ENCODE measurements at places on chromosomes 6 and 20.

DNA sequence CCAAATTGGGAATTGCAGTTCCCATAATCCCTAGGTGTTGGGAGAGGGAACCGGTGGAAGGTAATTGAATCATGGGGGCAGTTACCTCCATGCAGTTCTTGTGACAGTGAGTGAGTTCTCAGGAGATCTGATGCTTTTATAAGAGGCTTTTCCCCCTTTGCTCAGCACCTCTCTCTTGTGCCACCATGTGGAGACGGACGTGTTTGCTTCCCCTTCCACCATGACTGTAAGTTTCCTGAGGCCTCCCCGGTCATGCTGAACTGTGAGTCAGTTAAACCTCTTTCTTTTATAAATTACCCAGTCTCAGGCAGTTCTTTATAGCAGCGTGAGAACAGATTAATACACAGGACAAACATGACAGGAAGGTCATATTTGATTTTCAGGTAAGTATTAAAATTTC, 25.3 kb upstream of the HECA start:
- DNase-seq = no peak

- DNase-seq = no peak
Observed at GRCh38 chr6:123000244-123000770, 4.3 kb downstream of the CLVS2 start.

GRCh38 chr20:60586269-60587050, 628.2 kb downstream of the CDH26 start:
- DNase-seq = no peak

- DNase-seq = no peak
Observed at GRCh38 chr20:19405958-19406357, 193.5 kb downstream of the SLC24A3 start.

GRCh38 chr6:138682704-138683527, 90.7 kb upstream of the CCDC28A start:
- peak; percentile 29 for DNase-seq

DNA sequence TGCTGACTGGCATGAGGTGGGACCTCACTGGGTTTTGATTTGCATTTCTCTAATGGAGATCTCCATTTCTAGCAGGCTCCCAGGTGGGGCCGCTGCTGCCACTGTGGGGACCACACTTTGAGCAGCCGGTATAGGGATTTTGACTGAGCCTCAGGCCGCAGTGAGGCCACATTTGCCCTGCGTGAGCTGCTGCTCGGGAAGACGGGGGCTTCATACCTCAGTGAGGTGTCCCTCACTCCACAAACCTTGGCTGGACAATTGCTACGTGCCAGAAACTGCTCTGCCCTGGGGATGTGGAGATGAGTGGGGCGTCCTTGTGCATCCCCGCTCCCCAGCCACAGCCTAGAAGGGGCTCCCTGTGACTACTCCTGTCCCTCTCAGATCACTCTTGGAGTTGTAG, 134.3 kb downstream of the ANKRD60 start:
- DNase-seq = no peak

DNA sequence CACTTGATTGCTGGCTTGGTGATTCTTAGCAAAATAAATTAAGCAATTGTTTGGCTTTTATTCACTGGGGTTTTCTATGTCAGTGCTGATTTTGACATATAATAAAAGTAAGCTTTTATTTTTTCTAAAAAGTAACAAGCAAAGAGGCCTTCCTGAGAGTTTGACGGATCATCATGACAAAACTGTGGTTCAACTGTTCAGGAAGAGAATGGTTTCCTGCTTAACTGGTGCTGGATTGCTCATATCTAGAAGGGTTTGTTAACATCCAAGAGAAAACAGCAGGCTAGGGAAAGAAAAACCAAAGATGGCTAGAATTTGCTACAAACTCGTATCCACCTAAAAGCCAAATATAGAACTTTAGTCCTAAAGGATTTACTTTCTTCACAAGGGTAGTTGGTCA, 21.2 kb downstream of the SERPINB1 start:
- DNase-seq = no peak

- DNase-seq = no peak
Observed at GRCh38 chr6:37971711-37972390, 152.3 kb downstream of the ZFAND3 start.

DNA sequence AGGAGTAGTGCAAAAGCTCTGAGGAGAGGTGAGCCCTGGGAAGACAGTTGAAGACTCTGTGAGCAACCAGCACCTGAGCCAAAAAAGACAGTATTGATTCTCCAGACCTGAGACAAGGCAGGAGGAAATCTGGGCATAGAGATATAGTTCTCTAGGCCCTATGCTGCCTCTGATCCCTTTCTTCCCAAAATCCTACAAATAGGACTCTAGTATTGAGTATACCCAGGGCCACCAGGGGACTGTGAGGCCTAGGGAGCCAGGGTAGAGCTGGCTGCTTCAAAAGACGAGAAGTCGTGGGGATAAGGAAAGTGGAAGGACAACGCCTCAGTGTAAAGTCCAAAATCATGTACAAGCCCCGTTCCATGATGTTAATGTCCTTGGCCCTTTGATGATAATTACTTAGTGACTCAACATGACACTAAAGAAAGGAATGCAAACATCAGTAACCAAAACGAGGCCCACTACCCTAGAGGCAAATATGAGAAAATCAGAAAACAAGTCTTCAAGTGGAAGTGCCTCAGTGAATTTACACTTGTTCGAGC, 197.3 kb upstream of the PROKR2 start:
- DNase-seq = peak; percentile 55

DNA sequence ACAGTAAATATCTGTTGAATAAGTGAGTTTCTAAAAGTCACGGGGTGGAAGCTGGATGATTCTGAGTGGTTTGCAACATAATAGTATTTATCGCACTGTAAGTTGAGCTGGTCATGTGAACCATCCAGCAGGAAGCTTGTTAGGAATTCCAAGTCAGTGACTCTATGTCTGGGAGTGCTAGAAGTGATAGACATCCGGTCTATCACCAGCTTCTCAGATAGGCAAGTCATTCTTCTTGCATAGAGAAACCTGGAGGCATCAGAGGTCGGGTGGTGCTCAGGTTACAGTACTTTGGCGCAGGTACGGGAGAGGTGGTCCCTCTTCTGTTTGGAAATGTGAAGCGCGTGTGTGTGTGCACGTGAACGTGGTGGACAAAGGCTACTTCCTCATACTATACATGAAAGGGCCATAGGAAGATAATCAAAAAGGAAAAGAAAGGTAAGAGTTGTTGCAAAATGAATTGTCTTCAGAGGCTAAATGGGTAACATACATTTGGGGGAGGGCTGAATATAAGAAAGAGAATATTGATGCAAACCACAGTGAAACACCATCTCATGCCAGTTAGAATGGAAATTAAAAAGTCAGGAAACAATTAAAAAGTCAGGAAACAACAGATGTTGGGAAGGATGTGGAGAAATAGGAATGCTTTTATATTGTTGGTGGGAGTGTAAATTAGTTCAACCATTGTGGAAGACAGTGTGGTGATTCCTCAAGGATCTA, 299.3 kb upstream of the ZFP64 start:
- DNase-seq = peak; percentile 91

DNA sequence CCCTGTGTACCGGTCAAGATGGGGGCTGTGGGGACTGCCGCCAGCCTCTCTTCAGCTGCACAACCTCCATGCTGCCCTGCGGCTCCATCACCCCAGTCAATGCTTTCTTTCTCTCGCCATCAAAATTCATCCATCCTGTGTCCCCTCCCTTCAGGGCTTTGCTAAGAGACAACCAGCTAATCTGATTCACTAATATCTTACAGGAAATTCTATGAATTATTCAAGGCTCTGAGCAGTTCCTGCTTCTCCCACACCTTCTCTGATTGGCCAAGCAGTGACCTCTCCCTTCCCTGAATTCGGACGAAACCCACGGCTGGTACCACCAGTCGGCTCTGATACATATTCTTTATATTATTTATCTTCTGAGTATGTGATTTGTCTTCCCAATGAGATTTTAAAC, 13.8 kb downstream of the ITPR3 start:
- DNase-seq = no peak

GRCh38 chr6:148967011-148967520, 220.2 kb downstream of the UST start:
- DNase-seq = no peak

- DNase-seq = no peak
Observed at GRCh38 chr6:157644043-157644810, 178.8 kb upstream of the SNX9 start.

GRCh38 chr20:35108921-35109320, 16.3 kb upstream of the TRPC4AP start:
- no peak for DNase-seq

- DNase-seq = peak; percentile 24
Observed at GRCh38 chr6:149990661-149991471, 27.1 kb downstream of the ULBP1 start.

- DNase-seq = no peak
Observed at GRCh38 chr6:40916845-40917244, 122.2 kb downstream of the UNC5CL start.

- DNase-seq = no peak
Observed at GRCh38 chr20:51487076-51487475, 55.4 kb downstream of the NFATC2 start.

DNA sequence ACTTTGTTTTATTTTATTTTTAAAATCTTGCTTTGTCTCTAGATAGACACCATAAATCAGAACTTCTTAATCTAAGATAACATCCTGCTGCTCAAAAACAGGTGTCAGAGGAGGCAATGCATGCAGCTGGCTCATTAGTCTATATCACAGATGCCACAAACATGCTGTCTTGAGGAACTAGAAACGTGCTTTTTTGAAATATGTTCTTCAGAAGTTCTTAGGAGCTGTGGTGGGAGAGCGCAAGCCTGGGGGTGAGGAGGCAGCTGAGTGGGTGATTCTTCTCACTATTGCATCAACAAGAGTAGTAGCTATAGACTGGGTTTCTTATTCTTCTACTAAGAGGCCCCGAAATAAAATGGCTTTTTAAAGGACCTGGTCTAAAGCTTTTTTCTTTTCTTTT, 23.4 kb downstream of the IL22RA2 start:
- DNase-seq = no peak

DNA sequence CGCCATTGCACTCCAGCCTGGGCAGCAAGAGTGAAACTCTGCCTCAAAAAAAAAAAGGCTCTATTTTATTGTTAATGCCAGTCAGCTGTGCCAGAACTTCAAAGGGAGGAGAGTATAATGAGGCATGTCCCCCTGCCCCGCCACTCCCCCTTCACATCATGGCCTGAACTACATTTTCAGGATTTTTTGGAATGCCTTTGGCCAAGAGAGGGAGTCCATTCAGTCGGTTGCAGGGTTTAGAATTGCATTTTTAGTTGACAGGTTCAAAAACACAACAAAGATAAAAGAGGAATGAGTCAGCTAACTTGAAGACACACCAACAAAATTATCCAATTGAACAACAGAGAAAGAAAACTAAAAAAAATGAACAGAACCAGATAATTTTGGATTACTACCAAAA, 59.1 kb downstream of the CEP43 start:
- no peak for DNase-seq

- DNase-seq = peak; percentile 48
Observed at GRCh38 chr6:47180633-47181032, 129.1 kb downstream of the TNFRSF21 start.

DNA sequence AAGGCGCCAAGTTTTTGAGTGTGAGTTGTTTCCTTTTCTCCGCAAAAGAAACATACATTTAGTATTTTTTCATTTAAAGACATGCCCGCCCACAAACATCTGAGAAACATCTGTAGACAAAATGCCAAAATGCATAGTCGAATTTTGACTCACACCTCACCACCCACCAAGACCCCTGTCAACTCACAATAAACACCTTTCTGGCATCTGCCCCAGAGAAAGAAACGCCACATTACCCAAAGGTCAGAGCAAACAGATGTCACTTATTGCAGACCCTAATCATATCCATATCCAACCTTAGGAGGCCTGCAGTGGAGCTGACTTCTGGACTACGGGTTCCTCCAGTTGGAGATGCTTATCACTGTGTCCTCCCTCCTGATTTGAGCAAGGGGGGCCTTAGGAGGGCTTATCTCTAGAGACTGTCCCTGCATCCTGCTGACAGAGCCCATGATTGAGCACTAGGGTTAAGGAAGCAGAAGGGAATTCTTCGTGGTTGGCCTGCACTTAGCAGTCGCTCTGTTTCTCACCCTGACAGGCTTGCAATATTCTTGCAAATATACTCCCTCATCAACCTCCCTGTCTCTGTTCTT, 90.5 kb upstream of the TBX18 start:
- DNase-seq = no peak

- no peak for DNase-seq
Observed at GRCh38 chr6:113600551-113601339, 256.4 kb upstream of the MARCKS start.

DNA sequence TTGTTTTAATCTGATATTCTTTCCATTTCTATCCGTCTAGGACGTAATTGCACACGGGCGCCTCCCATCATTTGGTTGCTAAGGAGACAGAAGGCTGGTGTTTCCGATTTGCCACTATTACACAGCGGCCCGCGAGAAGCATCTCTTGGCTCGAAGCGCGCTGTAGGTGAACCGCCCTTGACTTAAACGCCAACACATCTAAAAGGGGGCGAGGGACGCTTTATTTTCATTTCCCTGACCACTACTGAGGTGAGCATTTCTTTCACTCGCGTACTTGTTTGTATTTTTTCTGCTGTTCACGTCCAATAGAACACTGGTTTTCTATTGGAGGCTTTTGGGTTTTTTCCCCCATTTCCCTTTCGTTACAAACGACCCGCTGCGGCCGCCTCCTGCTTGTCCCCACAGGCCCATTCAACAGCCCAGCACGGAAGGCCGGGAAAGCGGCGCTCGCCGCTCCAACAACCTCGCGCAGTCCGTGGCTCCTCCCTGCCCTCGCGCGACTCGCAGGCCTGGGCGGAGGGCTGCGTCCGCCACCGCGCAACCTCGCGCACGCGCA, 505 bp upstream of the WRNIP1 start:
- peak; percentile 50 for DNase-seq

DNA sequence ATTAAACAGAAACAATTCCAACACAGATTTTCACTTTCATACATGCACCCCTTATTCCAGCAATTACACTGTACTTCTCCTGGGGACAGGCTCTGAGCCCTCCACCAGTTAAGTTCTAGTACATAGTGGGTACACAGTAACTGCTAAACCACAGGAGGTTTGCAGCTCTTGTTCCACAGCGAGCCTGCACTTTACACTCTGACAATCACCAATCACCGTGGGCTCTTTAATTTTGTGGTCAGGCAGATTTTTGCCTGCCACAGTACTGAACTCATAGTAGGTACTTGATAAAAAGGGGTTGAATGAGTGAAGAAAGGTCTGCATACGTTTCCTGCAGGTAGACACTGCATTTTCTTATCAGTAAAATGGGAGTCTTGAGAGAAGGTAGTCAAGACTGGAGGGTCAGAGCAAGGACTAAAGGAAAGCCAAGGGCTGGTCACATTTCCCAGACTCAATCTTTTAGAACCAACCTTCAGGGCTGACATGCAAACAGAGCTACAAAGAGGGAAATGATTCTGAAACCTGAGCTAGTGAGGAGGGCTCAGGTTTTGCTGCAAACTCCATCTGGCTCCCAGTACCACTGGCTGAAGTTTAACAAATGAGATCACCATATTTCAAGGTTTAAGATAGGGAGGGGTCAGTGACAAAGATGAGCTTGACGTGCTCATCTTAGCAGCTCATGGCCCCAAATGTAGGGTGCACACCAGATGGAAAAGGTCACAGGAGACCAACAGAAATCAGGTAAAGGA, 404.6 kb downstream of the BTBD9 start:
- no peak for DNase-seq

- DNase-seq = peak; percentile 66
Observed at GRCh38 chr6:106511288-106512047, 117.8 kb downstream of the RTN4IP1 start.

GRCh38 chr6:139027620-139028182, 844 bp upstream of the ABRACL start:
- peak; percentile 6 for DNase-seq

GRCh38 chr6:139644821-139645220, 270.4 kb upstream of the CITED2 start:
- DNase-seq = no peak

Measured in urothelium cell line (cell line).